ENCODE measurements at places on chromosomes 1 and 21.
A peak's percentile ranks its signal among the peaks of the same experiment; 100 is the strongest.

- no peak for DNase-seq
Measured at GRCh38 chr21:26098772-26099397, 71.7 kb downstream of the APP start.

DNA sequence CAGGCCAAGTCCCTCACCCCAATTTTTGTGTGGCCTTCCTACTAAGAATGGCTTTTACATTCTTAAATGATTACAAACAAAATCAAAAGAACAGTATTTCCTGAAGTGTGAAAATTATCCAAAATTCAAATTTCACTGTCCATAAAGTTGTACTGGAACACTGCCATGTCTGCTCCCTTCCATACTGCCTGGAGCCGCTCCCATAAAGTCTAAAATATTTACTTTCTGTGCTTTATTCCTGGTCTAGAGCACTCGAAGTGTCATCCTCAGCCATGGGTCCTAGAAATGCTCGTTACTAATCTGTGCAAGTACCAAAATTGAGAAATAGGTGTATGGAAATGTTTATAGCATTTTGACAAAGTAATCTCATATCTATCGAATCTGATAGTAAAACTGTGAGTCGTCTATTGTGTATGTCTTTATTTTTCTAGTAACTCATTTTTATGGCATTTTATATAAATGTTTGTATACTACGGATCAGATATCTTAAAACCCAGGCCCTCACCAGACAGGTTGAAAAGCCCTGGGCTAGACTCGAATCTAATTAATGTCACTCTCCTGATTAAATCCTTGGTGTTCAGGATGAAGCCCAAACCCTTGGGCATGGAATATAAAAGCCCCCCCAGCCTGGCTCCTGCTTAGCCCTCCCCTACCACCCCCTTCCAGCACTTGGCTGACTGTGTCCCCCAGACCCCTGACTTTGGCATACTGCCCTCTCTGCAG is 4.9 kb downstream of the LBR start:
- DNase-seq: no peak

DNA sequence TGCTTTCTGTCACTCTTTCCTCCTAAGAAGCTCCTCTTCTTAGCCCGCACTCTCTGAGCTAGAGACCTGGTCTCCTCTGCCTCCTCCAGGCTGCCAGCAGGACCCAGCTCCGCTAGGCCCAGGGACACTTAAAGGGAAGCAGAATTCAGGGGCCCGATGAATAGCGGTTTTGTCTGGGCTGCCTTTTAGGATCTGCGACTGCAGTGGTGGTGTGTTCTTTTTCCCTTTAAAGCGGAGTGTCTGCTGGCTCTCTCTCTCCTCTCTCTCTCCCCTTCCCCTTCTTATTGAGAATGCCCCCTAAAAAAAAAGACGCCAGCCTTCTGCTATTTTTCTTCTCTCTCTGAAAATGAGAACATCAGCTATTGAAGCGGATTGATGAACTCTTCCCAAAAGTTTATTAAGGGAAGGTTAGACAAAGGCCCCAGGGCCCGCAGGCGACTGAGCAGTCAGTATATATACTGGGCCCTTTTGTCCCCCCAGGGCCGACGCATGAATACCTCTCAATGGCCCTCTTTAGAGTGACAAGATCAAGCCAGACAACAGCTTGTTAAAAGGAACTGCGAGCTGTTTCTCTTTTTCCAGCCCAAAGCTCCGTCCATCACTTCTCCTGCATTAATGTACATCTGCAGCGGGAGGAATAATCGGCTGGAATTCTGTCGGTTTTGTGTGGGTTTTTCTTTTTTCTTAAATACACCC is 27.0 kb downstream of the PAX7 start:
- no peak for DNase-seq

DNA sequence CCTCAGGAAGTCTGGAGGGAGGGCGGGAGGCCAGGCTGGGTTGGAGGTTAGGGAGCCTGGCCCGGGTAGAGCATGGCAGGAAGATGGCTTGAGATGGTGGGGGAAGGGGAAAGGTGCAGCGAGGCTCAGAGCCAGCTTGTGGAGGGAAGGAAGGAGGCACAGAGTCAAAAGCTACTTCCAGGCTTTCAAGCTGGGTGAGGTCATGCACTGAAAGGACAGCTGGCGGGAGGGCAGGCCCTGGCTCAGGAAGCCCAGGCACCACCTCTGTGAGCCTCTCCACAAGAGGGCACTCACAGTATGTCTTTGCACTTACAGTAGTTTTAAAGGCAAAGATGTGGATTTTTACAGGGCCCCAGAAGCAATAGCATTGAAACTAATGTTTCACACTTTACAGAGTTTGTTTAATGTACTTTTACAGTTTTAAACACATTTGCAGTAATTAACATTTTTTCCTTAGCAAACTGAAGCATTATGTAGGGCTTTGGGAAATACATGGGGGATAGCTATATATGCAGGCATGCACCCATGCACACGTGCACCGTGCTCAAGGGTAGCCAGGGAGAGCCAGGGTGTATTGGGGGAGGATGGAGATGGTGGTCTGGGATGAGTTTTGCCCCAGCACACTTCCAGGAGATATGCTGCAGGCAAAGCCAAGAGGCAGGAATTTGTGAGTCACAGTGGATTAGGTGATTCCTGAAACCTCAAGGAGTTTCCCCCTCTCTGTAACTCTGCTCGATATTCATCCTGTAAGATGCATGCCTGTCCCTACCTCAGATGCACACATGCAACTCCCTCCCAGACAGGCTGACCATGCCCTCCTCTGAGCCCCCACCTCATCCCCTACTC is 6.1 kb upstream of the ADAM15 start:
- peak; percentile 85 for DNase-seq

GRCh38 chr1:98557895-98558294 is 103.6 kb upstream of the SNX7 start:
- peak; percentile 33 for DNase-seq

DNA sequence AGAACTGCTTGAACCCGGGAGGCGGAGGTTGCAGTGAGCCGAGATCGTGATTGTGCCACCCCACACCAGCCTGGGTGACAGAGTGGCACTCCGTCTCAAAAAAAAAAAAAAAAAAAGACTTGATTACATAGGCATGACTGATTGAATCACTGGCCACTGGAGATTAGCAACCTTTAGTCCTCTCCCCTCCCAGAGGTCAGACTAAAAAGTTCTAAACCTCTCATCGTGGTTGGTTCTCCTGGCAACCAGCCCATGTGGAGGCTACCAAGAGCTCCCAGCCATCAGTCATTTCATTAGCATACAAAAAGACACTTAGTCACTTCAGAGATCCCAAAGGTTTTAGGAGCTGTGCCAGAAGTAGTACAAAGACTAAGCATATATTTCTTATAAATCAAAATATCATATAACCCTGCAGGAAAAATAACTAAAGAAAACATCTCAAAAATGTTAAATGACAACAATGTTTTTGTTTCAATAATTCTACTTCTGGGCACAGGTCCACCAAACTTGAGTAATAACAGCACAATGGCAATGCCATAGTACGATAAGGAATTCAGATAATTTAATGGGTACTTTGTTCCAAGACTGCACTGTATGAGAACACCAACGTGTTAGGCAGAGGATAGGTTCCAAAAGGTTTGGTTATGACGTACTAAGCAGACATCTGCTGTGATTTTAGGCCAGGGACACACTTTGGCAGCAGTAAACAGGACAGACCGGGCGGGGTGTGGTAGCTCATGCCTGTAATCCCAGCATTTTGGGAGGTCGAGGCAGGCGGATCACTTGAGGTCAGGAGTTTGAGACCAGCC is 18.1 kb downstream of the USP48 start:
- DNase-seq: no peak

- DNase-seq: no peak
Measured at GRCh38 chr1:93288558-93288957, 57.1 kb upstream of the DR1 start.

DNA sequence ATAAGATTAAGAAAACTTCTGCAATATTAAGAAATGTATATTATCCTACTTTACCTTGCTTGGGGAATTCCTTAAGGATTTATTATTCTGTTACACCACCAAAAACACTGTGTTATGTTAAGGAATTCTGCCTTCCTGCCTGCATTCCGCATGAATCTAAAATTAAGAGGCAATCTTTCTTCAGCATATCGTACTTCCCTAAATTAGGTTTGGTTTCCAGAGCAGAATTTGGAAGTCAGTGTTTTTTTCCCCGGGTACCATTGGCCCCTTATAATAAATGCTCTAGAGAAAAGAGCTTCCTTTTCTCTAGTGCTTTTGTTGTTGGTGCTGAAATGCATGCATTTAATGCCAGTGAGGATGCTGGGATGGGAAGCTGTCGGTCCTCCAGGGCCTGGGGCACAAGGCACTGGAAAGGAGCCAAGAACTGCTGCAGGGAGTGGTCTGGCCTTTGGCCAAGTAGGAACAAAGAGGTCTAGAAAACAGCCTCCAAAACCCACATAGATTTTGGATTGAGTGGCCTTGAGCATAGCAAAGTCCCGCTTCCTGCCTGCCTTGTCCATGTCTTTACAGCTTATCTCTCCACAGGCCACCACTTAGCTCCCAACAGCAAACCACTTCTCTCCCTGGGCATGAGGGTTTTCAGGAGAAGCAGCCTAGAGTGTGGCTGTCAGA is 69.9 kb downstream of the RRAGC start:
- DNase-seq: no peak

DNA sequence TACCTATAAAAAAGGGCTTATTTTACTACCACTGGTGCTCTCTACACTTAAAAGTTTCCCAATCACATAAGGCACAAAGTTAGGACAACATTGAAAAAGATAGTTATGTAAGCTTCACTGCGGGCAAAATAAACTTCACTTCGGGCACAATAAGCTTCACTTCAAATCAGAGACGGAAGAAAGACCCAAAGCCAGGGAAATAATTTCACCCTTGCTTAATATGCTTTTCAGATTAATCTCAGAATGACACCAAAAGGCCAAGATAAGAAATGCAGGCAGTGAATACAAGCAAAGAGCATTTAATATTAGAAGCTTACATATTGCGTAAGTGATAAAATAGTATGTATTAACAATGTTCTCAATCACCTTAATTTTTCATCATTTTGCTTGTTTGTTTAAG is 444.2 kb downstream of the SETD4 start:
- no peak for DNase-seq

DNA sequence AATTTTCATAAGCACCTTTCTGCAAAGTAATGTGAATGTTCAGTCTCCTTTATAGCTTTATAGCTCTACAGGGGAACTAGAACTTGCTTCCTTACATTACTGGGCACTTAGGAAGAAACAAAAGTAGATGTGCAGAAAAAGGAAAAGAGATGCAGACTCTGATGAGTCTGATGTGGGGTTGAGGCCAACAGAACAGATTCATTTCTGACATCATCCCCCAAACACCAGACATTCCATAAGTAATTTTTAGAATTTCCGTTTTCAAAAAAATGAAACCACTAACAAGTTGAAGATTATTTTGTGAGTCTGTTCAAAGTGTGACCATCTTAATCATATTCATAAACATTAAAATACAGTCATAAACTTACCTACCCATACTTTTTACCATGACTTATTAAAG is 96.0 kb downstream of the NRIP1 start:
- DNase-seq: no peak

DNA sequence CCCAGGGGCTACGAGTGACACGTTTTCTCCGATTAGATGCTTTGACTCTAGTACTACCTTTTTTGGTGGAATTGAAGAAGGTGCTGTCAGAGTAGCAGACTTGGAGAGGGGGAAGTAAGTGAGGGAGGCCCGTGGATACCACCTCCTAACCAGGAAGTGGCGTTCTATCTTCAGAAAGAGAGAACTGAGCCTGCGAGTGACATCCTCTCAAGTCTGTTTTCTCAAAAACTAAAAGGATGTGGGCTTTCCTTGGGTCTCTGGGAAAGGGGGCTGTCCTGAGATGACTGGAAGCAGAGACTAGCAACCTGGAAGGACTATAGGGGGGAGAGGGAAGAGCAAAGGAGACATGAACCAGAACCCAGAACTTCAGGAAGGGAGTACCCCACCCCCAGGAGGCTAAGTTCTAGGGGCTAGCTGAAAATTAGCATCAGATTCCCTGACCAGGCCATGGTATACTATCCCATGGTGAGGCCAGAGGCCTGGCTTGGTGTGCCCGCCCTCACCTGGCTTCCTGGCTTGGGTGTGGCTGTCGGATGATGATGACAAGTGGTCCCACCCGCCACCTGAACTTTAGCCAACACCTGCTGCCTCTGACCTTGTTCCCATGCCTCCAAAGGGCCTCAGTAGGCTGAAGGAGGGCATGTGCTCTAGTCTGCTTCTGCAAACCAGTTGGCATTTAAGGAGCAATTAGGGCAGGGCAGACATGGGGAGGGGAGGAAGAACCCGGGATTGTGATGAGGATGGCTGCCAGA is 49.1 kb downstream of the ATP2B4 start:
- no peak for DNase-seq

DNA sequence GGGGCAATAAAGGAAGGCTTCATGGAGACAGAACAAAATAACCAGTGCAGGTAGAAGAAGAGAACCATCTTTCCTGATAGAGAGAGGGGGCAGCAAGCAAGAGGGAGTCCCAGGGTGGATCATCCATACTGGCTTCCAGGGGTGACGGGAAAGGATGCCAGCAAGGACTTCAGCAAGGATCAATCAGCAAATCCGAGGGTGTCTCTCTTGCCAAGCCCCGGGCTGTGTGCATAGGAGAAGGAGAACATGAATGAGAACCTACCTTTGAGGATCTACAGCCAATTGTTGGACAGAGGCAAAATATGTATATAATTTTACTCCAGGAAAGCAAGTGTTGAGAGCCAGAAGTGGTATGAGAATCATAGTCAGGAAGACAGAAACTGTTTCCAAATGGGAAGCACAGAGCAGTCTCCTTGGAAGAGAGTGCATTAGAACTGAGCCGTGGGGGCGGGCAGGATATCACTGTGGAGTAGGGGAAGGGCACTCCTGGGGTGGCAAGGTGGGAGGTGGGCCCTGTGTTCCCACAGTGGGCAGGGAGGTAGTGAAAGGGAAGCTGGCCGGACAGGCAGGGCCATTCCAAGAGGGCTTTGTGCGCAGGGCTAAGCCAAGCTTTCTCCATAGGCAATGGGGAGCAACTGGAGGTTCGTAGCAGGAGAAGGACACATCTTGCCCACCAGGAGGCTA is 1.1 kb upstream of the S100A9 start:
- no peak for DNase-seq

- DNase-seq: no peak
Measured at GRCh38 chr1:32890516-32891240, 4.4 kb downstream of the HPCA start.

GRCh38 chr21:29726044-29726443 is 213.8 kb downstream of the GRIK1 start:
- DNase-seq: no peak

GRCh38 chr1:216686860-216687766 is 36.1 kb downstream of the ESRRG start:
- DNase-seq: no peak

- DNase-seq: no peak
Measured at GRCh38 chr1:62070384-62071011, 124.2 kb upstream of the L1TD1 start.

DNA sequence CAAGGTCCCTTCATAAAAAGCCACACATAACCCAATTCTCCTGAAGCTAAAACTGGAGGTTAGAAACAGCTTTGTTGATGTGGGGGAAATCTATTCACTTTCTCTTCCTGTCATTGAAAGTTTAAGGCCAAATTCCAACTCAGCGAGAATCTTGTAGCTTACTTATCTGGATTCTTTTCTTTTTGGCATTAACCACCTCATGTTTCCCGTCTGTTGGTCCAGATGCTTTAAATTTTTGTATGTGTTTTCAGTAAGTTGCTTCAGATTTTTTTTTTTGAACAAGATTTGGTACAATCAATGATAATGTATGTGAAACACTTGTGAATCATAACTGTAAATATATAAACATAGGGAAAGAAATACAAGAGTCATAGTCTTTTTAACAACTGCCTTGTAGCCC is 33.7 kb upstream of the NEK7 start:
- no peak for DNase-seq
